Tibial artery (tissue), 4 donors: ENCODE measurements at places on chromosomes 11 and 22.

DNA sequence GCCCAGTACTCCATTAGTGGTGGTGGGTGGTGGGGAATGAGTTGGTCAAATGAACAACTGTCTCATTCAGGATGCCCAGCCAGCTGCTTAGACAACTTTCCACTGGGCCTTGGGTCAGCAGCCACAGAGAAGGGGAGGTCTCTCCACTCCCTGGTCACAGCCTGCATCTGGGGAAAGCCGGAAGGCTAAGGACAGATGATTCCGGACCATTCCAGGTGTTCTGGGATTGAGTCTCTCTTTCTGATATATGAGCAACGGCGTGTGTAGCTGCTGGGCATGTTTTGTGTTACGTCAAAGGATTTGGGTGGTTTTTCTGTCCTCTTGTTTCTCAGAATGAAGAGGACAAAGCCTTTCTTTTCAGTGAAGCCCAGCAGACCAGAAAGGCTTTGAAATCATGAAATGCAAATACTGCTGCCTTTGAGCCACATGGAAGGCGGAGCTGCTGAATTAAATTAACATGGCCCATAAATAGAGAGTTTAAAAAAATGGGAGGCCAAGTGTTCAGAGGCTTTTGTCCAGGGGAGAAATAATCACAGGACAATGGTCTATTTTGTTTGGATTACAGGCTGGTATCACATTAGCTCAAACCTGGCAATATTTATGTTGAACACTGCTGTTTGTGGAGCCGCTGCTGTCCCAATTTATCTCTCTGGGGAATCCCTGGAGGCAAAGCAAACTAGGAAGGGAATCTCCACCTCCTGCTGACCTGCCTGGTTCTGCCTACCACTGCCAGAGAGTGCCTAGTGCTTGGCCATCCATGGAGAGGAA lies 234.4 kb upstream of the E2F8 start:
- H3K27me3 ChIP-seq = peaks cover 11% of the 10 kb centered on the region
- H3K4me1 ChIP-seq = no peaks in the 10 kb centered on the region
- no peak overlapping the region for H3K4me3 ChIP-seq
- H3K36me3 ChIP-seq = no peaks in the 10 kb centered on the region

DNA sequence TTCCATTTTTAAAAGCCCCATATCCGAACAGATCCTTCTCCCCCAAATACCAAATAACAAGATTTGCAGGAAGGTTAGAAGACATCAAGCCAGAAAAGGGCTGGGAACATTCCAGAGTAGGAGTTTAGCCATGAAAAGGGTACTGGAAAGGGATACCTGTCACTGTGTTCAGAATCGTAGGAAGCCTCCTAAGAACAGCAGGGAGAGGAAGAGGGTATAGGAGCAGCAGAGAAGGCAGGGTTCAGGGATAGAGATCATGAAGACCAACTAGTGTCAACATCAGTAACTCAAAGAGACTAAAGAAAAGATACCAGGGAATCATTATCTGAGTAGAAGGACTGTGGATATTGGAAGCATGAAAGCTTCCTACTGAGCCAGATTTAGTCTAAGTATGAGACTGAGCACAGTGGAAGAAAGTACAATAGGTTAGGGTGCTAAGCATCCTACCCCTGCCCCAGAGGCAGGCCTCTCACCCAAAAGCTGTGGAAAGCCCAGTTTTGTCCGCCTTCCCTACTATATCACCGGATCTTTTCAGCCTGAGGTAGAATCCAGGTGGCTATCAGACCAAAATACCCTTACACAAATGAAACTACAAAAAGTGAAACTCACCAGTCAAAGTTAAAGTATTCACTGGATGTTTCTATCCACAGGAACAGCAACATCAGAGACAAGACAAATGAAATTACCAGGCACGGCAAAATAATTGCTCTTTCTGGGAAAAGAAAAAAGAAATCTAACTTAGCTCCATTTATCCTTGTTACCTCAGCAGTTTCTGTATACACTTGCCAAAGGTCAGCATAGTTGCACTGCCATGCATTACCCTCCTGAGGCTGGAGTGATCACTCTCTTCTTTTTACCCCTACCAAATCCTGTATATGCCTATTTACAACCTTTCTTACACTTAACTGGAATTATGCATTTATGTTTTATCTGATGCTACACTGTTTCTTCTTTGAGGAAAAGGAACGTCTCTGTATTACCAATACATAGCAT lies 16.7 kb downstream of the GDPD4 start:
- H3K36me3 ChIP-seq = no peaks in the 10 kb centered on the region
- H3K27ac ChIP-seq = no peak overlapping the region
- DNase-seq = no peak
- H3K4me3 ChIP-seq = no peak overlapping the region
- no peaks in the 10 kb centered on the region for H3K4me1 ChIP-seq

- H3K27me3 ChIP-seq = no peaks in the 10 kb centered on the region
- no peaks in the 10 kb centered on the region for H3K4me1 ChIP-seq
- DNase-seq = no peak
- no peak overlapping the region for H3K4me3 ChIP-seq
Measured at GRCh38 chr11:132035766-132036165, 665.4 kb downstream of the NTM start.

DNA sequence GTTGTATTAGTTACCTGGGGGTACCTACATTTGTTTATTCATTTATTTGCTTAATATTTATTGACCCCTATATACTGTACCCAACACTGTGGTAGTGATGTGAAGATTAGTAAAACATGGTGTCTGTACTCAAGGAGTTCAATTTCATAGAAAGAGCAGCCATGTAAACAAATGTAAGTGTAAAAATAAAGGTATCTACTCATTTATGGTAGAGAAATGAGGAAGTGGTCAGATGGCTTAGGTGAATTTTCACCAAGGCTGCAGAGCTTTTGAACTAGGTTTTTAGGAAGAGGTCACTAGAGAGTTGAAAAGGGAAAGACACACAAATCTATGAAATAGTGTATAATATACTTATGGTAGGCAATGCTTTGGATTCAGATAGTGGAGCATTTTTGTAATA lies 11.1 kb downstream of the CTR9 start:
- no peaks in the 10 kb centered on the region for H3K27me3 ChIP-seq
- no peak overlapping the region for H3K27ac ChIP-seq
- H3K4me1 ChIP-seq = no peaks in the 10 kb centered on the region
- no peak overlapping the region for H3K4me3 ChIP-seq
- DNase-seq = no peak

GRCh38 chr11:95123556-95123955 lies 33.9 kb downstream of the ENDOD1 start:
- peaks cover 3% of the 10 kb centered on the region for H3K4me1 ChIP-seq
- H3K27ac ChIP-seq = no peak overlapping the region
- DNase-seq = no peak
- H3K36me3 ChIP-seq = peaks cover 8% of the 10 kb centered on the region
- no peaks in the 10 kb centered on the region for H3K27me3 ChIP-seq

- no peak overlapping the region for H3K4me3 ChIP-seq
- H3K27me3 ChIP-seq = no peaks in the 10 kb centered on the region
- no peak overlapping the region for H3K27ac ChIP-seq
- H3K36me3 ChIP-seq = no peaks in the 10 kb centered on the region
- H3K4me1 ChIP-seq = peaks cover 39% of the 10 kb centered on the region
Measured at GRCh38 chr11:15896530-15896929, 459.8 kb downstream of the SOX6 start.

DNA sequence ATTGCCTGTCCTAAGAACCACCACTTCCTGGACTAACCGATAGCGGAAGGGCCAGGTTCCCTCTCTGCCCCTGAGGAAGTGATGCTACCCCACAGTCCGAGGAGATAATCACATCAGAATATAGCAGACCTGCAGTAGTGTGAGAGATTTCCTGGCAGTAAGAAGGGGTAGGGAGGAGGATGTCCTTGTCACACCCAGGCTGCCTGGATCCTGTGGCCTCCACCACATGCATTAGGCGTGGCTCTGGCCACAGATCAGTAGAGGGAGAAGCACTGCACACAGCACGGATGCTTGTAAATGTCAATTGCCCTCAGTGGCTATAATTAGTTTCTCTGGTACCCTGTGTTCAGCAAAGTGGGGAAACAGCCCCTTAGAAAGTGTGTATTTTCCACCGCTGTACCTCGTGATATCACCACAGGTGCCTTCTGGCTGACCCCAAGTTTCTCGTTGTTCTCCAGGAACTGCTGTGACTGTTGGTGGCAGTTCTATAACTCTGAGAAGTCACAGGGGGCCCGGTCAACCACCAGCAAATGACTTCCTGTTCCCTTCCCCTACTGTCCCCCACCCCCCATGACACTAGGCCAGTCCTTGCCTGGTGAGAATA lies 61.8 kb downstream of the UBASH3B start:
- no peaks in the 10 kb centered on the region for H3K27me3 ChIP-seq
- no peak for DNase-seq
- no peaks in the 10 kb centered on the region for H3K36me3 ChIP-seq
- H3K27ac ChIP-seq = no peak overlapping the region

GRCh38 chr11:95327273-95327948 lies 96.4 kb upstream of the SESN3 start:
- H3K36me3 ChIP-seq = no peaks in the 10 kb centered on the region
- H3K4me1 ChIP-seq = no peaks in the 10 kb centered on the region
- H3K4me3 ChIP-seq = no peak overlapping the region
- no peak for DNase-seq
- no peaks in the 10 kb centered on the region for H3K27me3 ChIP-seq

DNA sequence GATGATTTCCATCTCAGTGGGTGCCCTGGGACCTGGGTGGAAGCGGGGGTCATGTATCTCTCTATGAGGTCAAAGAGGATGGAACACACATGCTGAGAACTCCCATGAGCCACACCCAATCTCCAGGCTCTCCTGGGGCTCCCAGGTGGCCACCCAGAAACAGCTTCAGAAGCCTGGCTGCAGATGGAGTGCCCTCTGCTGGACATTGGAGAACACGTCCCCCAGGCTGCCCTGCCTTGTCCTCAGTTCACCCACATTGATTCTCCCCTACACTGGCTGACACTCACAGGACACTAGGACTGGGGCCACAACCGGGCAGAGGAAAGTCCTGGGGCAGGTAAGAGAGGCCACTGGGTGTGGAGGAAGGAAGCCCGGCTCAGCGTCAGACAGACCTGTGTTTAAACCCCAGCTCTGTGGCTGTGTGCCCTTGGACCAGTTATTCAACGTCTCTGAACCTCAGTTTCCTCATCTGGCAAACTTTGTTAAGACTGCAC lies 4.5 kb upstream of the NOL12 start:
- peak; percentile 55 for DNase-seq
- no peaks in the 10 kb centered on the region for H3K36me3 ChIP-seq
- H3K27me3 ChIP-seq = no peaks in the 10 kb centered on the region
- H3K27ac ChIP-seq = no peak overlapping the region
- H3K4me1 ChIP-seq = peaks cover 33% of the 10 kb centered on the region

GRCh38 chr11:33530815-33531214 lies 169.8 kb downstream of the C11orf91 start:
- H3K4me3 ChIP-seq = no peak overlapping the region
- H3K36me3 ChIP-seq = no peaks in the 10 kb centered on the region
- H3K27me3 ChIP-seq = no peaks in the 10 kb centered on the region

DNA sequence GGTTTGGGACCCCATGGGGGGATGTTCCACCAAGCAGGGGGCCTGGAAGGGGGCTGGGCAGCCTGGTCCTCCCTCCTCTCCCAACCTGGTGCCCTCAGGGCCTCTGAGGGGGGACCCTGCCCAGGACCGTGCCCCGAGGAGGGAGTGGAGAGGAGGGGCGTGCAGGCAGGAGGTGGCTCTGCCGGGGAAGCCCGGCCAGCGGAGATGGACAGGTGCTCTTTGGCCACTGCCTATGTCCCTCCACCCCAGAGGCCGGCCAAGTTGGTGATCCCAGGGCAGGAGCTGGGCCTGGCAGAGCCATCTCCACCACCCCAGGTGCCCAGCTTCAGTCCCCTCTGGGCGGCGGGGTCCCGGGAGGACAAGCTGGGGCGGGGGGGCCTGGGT lies 2.4 kb downstream of the MUC2 start:
- no peaks in the 10 kb centered on the region for H3K36me3 ChIP-seq
- no peak for DNase-seq
- H3K27me3 ChIP-seq = peaks cover 47% of the 10 kb centered on the region
- no peak overlapping the region for H3K4me3 ChIP-seq
- H3K4me1 ChIP-seq = no peaks in the 10 kb centered on the region

GRCh38 chr11:63520606-63521170 lies 14.8 kb downstream of the LGALS12 start:
- no peak overlapping the region for H3K4me3 ChIP-seq
- no peaks in the 10 kb centered on the region for H3K27me3 ChIP-seq
- DNase-seq = no peak
- no peaks in the 10 kb centered on the region for H3K4me1 ChIP-seq
- H3K36me3 ChIP-seq = no peaks in the 10 kb centered on the region
